ENCODE measurements at places on chromosomes 11 and 22.
A peak's percentile ranks its signal among the peaks of the same experiment; 100 is the strongest.

- no peak for DNase-seq
Observed at GRCh38 chr22:38353701-38354100, 36.5 kb upstream of the CSNK1E start.

DNA sequence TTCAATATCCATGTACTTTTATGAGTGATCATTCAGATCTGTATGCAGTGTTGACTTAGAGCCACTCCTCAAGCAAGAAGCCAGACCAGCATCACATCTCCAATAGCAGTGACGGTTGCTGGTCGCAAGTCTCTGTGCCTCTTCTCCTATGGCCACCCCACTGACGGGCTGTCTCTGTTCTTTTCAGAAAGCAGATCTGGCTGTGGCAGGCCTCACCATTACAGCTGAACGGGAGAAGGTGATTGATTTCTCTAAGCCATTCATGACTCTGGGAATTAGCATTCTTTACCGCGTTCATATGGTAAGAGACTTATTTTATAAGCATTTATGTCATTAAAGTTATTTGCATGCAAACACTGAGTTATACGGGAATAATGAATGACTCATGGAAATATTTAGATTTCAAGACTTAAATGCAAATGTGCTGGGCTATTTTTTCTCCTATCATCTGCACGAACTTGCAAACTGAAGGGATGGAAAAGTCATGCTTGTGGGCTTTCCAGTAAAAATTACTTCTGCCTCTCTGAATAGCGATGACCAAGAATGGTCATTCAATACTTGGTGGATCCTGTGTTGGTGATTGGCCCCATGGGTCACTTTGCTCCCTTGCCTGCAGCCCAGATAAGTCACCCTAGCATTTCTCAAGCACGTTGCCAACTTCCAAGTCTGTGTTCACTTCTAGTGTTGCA lies 83.6 kb upstream of the TBCEL start:
- DNase-seq: no peak

GRCh38 chr11:13669544-13670488 lies 1.3 kb downstream of the FAR1 start:
- DNase-seq: no peak

DNA sequence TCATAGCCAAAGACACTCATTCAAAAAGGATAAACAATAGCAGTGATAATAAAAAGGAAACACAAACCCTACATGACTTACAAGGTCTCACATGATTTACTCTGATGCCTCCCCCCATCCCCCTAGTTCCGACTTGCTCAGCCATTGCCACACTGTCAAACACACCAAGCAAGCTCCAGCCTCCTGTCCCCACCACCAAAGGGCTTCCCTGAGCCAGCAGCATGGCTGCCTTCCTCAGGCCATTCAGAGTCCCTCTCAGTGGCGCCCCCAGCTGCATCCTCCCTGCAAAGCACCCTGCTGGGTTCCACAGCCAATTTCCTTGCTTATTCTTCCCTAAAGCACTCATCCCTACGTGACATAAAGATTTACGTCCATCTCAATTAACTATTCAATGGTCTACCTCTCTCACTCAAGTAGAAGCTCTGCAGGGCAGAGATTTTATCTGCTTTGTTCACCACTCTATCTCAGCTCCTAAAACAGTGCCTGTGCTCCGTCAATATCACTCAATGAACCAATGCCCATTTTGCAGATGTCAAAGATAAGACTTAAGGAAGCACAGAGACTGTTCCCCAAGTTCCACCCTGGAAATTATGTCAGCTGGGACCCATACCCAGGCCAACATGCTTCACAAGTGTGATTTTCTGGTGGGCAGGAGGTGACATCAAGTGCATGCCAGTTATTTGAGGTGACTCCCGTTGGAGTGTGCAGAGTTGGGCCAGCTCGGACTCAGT lies 106.9 kb downstream of the SYN3 start:
- no peak for DNase-seq

- no peak for DNase-seq
Observed at GRCh38 chr11:19772480-19772879, 59.8 kb downstream of the NAV2 start.

DNA sequence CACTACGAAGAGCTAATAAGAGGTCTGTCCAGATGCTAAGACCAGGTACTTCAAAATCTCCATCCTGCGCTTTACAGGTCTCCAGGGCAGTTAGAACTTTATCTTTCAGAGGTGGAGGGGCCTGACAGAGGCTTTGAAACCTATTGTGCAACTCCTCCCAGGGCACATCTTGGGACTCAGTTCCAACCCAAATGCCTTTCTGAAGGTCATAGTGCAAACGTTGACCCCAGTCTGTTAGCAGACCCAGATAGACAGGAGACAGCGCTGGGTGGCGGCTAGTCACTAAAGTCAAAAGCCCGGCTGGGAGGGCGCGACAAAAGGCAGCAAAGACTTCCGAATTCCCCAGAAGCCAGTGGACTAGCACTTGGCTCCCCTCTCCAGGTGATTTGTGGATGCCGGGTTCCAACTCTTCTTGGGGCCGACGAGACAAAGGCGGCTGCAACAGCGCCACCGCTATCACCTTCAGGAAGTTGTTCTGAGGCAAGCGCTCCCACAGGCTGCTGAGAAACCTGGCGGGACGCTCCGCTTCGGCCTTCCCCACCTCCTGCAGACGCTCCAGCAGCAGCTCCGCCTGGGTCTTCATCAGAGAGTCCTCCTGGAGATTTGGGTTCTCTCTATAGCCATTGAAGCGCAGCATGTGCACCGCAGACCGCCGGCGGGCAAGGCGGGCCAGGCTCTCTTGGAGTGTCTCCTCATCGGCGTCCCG lies 728 bp downstream of the FANCF start:
- peak; percentile 90 for DNase-seq

DNA sequence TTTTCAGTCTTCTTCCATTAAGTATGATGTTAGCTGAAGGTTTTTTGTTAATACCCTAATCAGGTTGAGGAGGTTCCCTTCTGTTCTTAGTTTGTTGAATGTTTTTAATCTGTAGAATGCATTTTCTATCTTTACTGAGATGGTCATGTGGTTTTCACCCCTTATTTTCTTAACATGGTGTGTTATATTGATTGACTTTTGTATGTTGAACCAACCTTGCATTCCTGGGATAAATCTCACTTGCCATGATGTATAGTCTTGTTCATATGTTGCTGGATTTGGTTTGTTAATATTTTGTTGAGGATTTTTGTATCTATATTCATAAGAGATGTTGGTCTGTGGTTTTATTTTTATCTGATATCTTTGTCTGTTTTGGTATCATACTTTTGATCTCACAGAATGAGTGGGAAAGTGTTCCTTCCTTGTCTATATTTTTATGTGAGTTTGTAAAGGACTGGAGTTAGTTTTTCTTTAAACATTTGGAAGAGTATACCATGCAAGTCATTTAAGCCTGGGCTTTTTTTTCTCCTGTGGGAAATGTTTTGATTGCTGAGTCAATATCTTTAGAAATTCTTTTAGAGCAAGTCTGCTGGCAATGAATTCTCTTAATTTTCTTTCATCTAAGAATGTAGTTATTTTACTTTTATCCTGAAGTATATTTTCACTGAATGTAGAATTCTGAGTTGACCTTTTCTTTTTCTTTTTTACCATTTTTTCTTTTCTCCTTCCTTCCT lies 5.5 kb upstream of the P4HA3 start:
- no peak for DNase-seq

- DNase-seq: peak; percentile 62
Observed at GRCh38 chr22:41380993-41381328, 781 bp upstream of the TEF start.

DNA sequence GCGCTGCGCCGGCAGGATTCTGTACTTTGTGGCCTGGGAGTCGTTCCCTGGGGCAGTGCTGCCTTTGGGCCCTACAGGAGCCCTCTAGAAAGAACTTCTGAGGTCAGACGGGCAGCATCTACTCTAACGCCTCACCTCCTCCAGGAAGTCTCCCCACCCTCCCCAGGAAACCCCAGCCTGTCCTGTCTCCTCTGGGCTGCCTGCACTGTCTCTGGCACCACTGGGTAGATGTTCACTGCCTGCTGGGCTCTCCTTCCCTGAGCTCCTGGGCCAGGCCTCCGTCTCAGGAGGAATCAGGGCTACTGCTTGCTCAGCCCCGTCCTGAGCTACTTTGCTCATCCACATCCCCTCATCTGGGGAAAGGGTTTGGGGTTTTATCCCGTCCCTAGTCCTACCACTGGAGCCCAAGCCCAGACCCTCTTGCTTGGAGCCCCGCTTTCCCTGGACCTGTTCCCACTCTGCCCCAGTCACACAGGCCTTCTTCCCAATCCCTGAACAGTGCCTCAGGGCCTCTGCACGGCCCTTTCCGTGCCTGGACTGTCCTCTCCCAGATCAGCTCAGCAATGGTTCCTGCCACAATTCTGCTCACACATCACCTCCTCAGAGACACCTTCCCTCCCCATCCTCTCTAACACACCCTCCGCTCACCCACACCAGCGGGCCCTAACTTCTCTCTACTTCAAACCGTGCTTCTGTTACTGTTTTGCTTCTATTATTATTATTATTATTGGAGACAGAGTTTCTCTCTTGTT lies 11.3 kb upstream of the TREH start:
- DNase-seq: no peak

DNA sequence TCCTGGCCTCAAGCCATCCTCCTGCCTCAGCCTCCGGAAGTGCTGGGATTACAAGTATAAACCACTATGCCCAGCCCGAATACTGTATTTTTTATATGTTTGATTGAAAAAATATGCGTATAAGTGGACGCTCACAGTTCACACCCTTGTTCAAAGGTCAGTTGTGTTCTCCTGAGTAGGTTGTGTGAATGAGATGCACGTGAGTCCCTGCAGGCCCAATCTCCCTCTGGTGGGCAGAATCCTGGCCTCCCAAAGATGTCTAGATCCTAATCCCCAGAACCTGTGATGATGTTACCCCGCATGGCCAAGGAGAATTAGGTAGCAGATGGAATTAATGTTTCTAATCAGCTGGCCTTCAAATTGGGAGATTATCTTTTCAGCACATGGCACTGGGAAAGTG lies 41.9 kb downstream of the CTTN start:
- DNase-seq: peak; percentile 22

- DNase-seq: no peak
Observed at GRCh38 chr11:68893282-68893681, 10.3 kb downstream of the MRPL21 start.

DNA sequence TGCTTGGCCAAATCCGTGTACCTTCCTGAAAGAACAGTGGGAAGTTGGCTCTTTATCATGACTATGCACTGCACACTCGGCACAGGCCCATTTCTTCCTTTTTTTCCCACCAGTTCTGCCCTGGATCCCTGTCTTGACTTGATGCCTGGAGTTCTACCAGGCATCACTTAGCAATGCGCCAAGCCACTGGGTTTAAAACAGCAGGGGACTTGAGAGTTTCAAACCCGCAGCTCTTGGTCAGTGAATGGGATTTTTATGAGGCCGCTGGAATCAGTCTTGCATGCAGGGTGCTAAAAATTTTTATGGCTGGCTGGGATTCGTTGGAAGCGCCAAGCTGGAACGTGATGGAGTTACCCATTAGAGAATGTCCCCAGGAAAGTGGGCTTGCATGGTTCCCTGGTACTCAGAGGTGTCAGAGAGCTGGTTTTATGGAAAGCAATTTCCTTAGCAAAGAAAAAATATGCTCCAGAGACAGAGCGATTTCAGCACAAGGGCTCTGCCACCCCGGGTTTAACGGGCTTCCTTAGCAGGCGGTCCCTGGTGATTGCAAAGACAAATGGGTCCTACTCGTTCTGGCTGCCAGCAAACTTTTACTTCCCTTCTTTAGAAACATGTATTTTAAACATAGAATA lies 432.9 kb downstream of the TENM4 start:
- DNase-seq: no peak

- DNase-seq: no peak
Observed at GRCh38 chr11:45100339-45100738, 46.1 kb upstream of the PRDM11 start.

DNA sequence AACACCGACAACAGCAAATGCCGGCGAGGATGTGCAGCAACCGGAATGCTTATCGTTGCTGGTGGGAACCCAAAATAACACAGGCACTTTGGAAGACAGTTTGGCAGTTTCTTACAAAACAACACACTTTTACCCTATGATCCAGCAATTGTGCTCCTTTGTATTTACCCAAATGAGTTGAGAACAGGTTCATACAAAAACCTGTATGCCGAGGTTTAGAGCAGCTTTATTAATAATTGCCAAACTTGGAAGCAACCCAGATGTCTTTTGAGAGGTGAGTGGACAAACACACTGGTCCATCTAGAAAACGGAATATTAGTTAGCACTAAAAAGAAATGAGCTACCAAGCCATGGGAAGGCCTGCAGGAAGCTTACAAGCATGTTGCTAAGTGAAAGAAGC lies 118.9 kb downstream of the CTTN start:
- DNase-seq: no peak

GRCh38 chr11:37078521-37078920 lies 480.5 kb upstream of the RAG2 start:
- DNase-seq: no peak

DNA sequence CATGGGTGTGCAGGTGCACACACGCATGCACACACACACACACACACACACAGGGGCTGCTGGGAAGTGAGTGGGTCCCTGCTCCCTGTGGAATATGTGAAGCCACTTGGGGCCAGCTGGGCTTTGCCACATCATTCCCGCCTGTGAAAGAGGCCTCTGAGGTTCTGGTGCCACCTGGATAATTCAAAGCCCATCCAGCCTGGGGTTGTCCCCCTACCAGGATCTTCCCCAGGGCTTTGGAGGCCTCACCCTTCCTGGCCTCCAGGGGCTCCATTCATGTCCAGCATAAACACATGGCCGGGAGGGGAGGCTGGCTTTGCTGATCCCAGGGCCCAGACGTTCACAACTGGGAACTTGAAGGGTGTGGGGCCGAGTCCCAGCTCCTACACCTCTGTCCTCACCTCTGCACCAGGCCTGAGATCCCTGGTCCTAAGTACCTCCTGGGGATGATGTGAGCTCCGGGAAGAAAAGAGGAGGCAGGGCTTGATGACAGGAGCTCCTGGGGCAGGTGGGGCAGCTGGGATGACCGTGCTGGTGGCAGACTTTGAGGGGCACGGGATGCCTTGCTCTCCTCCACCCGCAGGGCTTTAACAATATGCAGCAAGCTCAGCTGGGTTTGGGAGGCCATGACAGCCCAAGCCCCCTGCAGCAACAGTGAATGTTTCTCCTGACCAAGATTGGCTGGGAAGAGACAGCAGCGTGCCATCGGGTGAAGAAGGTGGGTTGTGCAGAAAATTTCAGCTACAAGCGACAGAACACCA lies 14.2 kb downstream of the LINC01488 start:
- DNase-seq: no peak

DNA sequence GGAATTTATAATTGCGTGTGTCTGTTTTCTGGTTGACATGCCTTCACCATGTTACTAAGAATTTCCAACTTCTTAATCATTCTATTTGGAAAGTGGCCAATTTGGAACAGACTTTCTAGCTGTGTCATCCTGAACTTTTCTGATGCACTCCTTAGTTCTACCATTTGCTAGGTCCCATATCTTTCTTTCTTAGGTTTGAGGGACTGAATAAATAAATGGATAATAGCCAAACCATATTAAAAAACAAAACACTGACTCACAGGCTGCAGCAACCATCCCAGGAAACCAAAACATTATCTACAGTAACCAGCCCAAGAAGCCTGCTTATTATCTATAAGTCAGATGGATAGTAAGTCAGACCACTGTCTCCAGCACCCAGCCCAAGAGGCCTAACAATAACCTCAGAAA lies 57.5 kb upstream of the PLET1 start:
- DNase-seq: no peak

All from HT-29 (cell line).